ENCODE measurements at places on chromosomes 16 and 17.
A peak's percentile ranks its signal among the peaks of the same experiment; 100 is the strongest.

- no peak for DNase-seq
Observed at GRCh38 chr17:80921159-80921558, 70.5 kb upstream of the CHMP6 start.

- no peak for DNase-seq
Observed at GRCh38 chr17:58176200-58176599, 9.4 kb downstream of the OR4D2 start.

- no peak for DNase-seq
Observed at GRCh38 chr16:69411064-69411985, 13.1 kb upstream of the CYB5B start.

GRCh38 chr17:75111777-75112335, 2.1 kb downstream of the ARMC7 start:
- DNase-seq, result no peak

DNA sequence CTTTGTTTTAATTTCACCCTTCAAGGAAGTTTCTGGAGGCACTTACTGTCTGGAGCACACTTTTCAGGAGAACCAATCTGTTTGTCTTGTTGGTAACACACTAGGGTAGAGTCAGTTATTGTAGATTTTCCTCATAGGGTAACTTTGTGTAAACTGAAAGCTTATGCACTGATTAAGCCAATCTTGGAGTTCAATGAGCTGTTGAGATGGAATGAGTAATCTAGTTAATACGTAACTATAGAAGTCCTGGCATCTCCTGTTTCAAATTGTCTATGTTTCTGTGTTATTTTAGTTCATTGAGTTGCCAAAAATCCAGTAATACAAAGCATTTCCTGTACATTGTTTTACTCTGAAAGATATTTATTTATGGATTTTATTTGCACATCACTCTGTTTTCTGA, 111.6 kb upstream of the HAS3 start:
- DNase-seq, result no peak

- no peak for DNase-seq
Observed at GRCh38 chr16:7644811-7645210, 312.2 kb downstream of the RBFOX1 start.

DNA sequence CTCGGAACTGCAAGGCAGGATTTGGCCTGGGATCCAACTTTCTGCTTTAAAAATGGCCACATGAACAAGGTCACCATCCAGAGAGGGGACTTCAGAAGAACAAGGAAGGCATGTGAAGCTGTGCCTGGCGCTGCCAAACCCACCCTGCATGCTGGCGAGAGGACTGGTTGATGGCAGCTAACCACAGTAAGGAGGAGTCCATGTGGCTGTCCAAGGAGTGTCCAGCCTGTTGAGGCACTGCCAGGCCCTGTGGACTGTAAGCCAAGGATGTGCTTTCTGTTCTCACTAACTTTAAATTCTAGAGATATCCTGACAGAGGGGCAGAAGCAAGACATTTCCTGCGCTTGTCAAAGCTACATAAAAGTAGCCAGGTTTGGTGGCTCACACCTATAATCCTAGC, 40.4 kb downstream of the CDK5R1 start:
- DNase-seq, result no peak

DNA sequence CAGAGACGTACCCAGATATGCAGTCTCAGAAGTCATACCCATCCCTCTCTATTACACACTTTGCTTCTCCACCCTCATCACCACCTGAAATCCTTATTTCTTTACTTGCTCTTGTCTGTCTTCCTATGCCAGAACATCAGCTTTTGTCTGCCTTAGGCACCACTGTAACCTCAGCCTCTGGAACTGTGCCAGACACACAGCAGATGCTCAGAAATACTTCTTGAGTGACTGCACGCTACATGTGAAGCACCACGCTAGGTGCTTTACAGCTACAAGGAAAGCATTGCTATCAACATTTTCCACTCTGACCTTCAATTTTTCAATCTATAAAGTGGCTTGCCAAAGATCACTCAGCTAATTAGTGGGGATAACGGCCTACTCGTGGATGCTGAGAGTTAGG, 226.8 kb downstream of the CHD9NB start:
- no peak for DNase-seq

- no peak for DNase-seq
Observed at GRCh38 chr17:69170377-69170776, 28.7 kb upstream of the ABCA6 start.

- no peak for DNase-seq
Observed at GRCh38 chr16:2778630-2778958, 1.5 kb upstream of the ELOB start.

DNA sequence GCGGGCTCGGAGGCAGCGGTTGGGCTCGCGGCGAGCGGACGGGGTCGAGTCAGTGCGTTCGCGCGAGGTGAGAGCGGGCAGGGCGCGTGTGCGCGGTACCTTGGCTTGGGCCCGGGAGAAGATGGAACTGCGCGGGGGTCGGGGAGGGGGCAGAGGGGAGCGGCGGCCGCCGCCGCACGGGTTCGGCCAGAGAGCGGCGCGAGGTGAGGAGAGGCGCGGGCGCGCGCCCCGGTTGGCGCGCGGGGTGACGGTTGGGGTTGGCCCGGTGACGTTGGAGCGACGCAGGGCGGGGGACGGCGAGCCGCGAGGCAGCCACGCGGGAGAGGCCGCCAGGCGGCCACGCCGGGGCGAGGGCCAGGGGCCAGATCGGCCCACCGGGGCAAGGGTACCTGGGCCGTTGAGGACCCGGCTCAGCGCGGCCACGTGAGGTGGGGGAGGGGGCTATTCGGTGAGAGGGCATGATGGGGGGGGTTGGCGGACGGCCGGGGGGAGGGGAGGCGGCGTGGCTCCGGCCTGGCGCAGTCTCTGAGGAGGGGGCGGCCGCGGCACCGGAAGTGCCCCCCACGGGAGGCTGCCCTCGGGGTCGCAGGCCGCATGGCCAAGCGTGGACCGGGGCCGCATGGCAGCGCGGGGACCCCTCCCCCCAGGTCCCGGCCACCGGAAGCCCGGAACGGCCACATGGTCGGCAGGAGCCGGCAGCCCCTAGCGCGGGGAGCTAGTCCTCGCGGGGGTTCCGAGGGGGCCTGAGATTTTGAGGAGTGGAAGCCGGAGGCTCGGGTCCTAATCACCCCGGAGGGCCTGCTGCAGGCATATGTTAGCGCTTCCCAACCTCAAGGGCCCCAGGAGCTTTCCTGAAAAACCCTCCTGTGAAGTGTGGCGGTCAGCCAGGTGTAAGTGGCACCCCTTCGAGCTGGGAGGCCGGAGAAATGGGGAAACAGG, 527 bp downstream of the EIF5A start:
- DNase-seq, result no peak

GRCh38 chr16:2022723-2023091, 3.1 kb downstream of the NPW start:
- no peak for DNase-seq

- DNase-seq, result peak; percentile 14
Observed at GRCh38 chr17:51653878-51654277, 393.5 kb downstream of the UTP18 start.

DNA sequence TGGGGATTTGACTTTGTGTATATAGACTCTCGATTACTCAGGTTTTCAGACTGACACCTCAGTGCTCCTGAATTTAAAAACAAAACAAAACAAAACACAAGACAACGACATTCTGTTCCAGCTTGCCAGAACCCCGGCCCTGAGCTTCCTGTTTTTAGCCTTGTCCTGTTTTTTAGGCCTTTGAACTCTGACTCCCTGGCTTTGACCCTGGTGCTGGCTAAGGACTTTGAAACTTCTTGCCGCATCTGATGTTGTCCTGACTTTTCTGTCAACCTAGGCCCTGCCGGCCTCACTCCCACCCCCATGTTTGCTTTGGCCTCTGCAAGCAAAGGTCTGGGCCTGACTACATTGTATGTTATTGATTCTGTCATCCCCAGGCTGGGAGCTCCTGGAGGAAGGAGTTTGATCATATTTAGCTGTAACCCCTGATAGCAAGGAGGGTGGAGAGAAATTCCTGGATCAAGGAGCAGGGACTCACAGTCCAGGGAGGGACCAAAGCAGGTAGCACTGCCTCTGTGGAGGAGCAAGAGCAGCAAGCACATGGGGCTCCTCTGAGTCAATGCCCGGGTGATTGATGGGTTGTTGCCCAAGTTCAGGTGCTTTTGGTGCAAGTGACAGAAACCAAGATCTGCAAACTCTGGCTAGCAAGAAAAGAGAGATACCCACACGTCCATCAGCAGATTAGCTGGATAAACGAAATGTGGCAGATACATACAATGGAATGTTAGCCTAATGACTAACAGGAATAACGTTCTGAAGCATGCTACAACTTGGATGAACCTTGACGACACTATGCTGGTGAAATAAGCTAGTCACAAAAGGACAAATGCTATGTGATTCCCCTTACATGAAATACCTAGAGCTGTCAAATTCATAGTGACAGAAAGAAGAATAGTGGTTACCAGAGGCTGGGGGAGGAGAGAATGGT, 7.7 kb downstream of the CCL16 start:
- DNase-seq, result no peak

DNA sequence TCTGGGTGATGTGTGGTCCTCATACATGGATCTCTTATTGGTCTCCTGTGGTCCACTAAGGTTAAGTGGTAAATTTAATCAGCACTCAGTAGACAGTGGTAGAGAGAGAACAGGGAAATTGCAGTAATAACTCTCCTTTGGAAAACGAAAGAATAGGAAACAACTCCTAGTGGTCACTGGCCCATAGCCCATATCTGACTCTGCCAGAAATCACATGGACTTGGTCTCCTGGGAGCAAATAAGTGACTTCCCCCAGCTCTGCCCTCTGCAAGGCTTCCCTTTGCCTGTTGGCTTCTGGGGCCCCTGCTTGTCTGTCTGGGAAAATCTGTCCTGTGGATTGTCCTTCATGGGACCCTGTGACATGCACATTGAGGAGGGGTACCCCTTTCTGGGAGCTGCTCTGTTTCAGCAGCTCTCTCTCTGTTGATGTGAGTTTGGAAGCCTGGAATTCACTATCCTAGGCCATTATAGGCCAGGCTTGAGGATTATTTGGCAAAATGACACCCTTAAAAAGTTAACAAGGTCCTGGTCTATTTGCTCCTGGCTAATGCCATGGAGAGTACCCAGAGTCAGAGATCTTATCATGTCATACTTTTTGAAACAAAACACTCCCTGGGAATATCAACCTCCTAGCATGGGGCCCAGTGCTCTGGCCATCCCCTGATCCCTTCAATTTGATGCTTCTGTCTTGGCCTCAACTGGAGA, 58.0 kb upstream of the HNF1B start:
- no peak for DNase-seq

DNA sequence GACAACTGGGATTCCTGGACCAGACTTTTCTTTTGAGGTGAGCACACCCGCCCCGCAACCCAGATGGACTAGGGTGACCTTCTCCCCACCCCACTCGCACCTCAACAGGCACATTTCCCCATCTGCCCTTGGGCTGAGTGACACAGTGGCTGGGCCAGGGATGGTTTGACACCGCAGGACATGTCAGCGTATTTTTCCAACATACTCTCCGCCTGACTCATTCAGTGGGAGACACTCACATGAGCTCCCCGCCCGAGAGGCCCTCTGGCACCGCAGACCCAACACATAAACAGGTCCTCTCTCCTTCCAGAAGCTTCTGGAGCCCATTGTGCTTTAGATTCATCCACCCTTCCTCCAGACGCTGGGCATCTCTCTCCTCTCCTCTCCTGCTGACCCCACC, 69.4 kb downstream of the ZDHHC7 start:
- peak; percentile 39 for DNase-seq

DNA sequence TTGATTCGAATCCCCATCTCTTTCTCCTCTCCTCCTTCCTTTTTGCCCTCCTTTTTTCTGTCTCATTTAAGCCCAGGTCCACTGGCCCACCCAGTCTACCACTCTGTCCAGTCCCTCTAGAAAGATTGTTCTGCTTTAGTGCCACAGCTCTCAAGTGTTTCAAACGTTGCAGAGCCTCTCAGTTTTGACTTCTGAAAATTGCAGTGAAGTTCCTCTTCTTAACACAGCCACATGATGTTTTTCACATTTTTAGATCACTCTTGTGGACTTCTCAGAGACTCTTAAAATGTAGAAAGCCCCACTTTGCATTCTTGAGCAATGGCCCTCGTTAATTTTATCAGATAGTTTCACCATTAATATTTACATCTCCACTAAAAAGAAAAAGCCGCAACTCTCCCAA, 253.1 kb downstream of the HAPSTR1 start:
- no peak for DNase-seq

DNA sequence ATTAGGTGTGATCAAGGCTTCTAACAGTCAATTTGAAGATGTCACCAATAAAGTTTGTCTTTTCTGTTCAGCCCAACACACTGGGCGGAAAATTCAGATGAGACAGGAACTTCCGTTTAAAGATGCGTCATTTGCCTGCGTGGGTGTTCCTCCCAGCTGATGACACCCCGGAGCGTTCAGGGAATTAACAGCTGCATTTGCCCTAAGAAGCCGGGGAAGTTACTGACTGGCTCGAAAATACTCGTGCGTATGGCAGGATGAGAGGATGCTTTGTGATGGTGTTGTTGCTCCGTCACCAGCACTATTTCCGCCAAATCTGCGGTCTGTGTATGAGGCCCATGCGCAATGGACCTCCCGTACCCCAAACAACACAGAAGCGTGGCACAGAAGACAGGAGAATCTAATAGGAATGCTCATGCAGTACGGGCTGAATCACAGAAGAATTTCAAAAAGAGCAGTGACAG, 11.9 kb upstream of the PVALEF start:
- DNase-seq, result peak; percentile 68

GRCh38 chr16:7362231-7362630, 29.6 kb downstream of the RBFOX1 start:
- DNase-seq, result no peak

- DNase-seq, result no peak
Observed at GRCh38 chr17:50843150-50843905, 7.9 kb downstream of the WFIKKN2 start.

DNA sequence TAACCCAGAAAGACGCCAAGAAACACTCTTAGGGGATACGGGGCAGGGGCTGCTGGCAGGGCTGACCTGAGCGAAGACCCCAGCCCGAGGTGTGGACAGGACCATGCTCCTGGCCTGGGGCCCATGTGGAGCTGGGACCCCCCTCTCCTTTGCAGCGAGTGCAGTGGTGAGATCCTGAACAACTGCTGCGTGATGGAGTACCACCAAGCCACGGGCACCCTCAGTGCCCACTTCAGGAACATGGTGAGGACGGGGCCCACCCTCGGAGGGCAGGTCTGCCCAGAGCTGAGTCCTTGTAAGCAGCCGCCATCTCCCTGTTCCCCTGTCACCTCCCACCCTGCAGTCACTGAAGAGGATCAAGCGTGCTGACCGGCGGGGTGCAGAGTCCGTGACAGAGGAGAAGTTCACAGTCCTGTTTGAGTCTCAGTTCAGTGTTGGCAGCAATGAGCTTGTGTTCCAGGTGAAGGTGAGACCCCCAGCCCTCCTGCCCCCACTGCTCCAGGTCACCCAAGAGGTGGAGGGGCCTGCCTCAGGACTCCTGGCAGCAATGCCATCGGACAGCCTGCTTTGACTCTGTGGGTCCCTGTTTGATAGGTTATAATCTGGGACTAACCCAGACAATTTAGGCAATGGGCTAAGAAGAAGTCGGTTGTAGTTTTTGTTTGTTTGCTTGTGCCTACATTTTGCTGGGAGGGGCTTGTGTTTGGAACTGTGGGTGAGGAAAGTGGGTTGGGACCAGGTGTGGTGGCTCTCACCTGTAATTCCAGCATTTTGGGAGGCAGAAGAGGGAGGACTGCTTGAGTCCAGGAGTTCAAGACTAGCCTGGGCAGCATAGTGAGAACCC, 16.1 kb downstream of the STAT5A start:
- no peak for DNase-seq

Measured in H54 (cell line).